ENCODE measurements at places on chromosomes 1 and 21. TPM values are rescaled to one million over a fixed set of nuclear protein-coding genes. Genes with fewer than 3 reads are reported as not detected.

The FMO5 gene
- 4.7 TPM for polyA plus RNA-seq

The PACC1 gene
- polyA plus RNA-seq, result 79.7 TPM

The SLFNL1 gene
- polyA plus RNA-seq, result 0.49 TPM

The RSPH1 gene
- 24.8 TPM for polyA plus RNA-seq

The CFAP107 gene
- 7.5 TPM for polyA plus RNA-seq

The CRYAA gene
- polyA plus RNA-seq, result not detected

- no peak for DNase-seq
Observed at GRCh38 chr1:77546890-77547289, 135.6 kb downstream of the ZZZ3 start.

DNA sequence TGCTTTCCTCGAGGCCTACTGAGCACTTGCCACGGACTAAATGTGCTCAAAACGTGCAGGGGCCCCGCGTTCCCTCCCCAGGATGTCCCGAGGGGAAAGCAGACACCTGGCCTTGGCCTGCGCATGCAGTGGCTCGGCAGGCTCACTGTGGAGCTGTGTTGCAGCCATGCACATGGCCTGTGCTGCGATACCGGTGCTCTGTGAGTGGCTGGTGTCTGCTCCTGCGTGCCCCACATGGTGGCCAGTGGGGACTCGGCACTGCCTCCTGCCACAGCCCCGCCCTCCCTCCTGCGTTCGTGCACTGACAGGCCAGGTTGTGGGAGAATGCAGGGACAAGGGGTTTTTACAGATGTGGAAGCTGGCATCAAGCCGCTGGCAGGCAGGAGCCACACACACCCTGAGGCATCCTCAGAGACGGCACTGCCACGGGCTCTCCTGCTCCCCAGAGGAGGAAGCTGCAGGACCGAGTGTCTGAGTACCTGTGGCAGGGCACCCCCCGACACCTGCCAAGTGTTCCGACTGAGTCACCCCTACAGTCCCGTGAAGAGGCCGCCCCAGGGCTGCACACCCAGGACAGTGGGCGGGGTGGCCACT lies 16.9 kb upstream of the PTTG1IP start:
- no peak for DNase-seq

DNA sequence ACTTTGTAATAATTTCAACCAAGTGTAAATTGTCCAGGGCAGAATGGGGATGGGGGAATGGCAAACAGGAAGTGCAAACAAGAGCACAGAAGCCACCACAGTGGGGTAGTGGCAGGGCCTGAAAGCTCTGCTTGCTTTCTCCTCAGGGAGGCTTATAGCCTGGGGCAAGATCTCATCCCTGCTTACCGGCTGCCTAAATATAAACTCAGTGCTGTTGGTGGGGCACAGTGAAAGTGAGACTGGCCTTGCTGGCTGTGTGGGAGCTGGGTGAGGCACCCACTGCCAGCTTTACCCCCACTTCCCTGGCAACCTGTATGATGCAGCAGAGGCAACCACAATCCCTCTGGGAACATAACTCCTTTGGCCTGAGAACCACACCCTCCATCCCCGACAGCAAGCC lies 15.2 kb downstream of the STYXL2 start:
- no peak for DNase-seq

GRCh38 chr1:42953182-42954180 lies 5.2 kb downstream of the SLC2A1 start:
- DNase-seq, result no peak

- DNase-seq, result no peak
Observed at GRCh38 chr1:154764773-154765172, 105.3 kb downstream of the KCNN3 start.

- DNase-seq, result no peak
Observed at GRCh38 chr1:113870778-113871177, 734 bp downstream of the PTPN22 start.

DNA sequence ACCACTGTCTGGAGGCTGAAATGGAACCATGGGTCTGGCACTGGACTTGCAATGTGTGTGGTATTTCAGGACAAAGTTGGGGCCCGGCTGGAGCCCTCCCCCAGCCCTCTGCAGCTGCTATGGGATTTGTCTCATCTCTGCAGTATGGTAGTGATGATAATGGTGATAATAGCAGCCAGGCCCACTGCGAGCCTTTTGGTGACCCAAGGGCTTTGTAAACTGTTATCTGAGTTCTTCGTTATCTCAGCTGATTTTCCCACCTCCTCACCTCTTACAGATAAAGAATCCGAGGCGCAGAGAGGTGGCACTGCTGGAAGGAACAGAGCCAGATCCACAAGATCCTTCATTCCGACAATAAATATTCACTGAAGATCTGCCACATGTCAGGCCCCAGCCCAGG lies 11.7 kb upstream of the WNT4 start:
- no peak for DNase-seq

DNA sequence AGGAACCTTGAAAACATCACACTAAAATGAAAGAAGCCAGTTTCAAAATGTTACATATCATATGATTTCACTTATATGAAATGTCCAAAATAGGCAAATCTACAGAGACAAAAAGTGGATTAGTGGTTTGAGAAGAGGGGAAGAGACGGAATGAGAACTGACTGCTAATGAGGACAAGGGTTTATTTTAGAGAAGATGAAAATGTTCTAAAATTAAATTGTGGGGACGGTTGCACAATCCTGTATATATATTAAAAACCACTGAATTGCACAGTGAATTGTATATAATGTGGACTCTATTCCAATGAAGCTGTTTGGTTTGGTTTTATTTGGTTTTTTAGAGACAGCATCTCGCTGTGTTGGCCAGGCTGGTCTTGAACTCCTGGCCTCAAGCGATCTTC lies 35.6 kb downstream of the PRPF38A start:
- no peak for DNase-seq

- DNase-seq, result no peak
Observed at GRCh38 chr1:177183836-177184235, 13.1 kb downstream of the BRINP2 start.

DNA sequence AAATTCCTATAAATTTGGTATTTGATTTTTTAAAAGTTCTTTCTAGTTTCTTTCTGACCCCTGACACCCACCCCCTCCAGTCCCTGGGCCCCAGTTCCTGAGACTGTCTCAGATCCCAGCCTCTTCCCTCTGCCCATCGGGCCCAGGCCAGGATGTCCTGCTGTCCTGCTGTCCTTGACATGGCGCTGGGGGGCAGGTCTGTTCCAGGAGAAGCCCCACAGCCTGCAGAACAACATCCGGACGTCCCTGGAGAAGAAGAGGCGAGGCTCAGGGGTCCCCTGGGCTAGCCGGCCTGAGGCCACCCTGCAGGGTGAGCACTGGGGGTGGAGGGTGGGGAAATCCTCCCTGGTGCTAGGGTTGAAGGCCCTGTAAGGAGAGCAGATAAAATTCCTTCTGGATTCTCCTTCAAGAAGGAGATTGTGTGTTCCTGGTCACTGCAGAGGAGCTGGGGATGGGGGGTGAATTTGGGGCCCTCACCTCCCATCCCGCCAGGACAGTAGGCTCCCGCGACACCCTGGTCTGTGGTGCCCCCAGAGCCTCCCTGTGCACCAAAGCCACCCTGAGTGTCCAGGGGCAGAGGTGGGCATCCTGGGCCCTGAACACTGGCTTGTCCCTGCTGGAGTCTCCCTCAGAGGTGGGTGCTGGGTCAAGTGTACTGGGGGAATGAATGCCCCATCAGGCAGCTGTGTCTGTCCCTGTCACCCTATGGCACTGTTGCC lies 45.0 kb downstream of the DISP3 start:
- no peak for DNase-seq

DNA sequence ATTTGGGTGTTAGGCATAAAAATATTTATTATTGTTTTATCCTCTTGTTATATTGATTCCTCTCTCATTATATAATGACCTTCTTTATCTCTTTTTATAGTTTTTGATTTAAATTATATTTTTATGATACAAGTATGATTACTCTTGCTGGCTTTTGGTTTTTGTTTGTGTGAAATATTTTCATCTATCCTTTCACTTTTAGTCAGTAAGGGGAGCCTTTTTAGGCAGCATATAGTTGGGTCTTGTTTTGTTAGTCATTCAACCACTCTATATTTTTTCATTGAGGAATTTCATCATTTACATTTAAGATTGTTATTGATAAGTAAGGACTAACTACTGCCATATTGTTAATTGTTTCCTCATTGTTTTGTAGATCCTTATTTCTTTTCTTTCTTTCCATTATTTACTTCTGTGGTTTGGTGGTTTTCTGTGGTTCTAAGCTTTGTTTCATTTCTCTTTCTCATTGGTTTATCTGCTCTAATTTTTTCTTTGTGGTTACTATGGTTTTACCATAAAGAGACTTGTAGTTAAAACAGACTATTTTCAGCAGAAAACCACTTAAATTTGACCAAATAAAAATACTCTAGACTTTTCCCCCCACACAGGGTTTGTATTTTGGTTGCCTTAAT lies 593.1 kb downstream of the NUF2 start:
- no peak for DNase-seq

- no peak for DNase-seq
Observed at GRCh38 chr1:67713057-67713846, 28.3 kb downstream of the GADD45A start.

- DNase-seq, result peak; percentile 7
Observed at GRCh38 chr1:145758116-145758515, 38.8 kb downstream of the CD160 start.

- DNase-seq, result peak; percentile 47
Observed at GRCh38 chr21:41817228-41817627, 50.4 kb upstream of the RIPK4 start.

Measured in spinal cord (tissue), 10 donors.